Nucleus accumbens (tissue), 56 donors: ENCODE measurements at places on chromosomes 13 and 19.

DNA sequence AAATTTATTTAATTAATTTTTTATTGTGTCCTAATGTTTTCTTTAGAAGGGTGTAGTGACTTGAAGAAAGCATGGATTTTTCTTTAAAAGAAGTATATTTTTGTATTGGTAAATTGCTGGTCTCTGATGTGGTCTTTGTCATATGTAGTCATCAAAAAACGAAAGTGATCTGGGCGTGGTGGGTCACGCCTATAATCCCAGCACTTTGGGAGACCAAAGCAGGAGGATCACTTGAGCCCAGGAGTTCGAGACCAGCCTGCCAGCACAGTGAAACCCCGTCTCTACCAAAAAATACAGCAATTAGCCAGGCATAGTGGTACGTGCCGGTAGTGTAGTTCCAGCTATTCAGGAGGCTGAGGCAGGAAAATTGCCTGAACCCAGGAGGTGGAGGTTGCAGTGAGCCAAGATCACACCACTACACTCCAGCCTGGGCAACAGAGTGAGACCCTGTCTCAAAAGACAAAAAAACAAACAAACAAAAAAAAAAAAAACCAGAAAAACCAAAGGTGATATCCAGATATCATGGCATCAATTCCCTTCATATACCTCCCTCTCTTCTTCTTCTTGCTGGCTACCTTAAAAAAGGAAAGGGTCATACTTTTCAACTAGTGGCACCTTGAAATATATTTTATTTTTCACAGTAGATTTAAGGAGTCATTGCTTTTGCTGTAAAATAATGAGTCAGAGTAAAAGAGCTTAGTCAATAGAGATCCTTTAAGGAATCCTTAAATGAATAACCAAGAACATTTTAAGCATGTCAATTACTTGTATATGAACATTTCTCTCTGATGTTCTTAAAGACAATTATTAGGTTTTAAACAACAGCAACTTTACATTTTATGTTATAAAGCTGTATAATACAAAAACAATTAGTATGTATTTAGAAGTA, 19.9 kb downstream of the KCTD4 start:
- no peak for DNase-seq

DNA sequence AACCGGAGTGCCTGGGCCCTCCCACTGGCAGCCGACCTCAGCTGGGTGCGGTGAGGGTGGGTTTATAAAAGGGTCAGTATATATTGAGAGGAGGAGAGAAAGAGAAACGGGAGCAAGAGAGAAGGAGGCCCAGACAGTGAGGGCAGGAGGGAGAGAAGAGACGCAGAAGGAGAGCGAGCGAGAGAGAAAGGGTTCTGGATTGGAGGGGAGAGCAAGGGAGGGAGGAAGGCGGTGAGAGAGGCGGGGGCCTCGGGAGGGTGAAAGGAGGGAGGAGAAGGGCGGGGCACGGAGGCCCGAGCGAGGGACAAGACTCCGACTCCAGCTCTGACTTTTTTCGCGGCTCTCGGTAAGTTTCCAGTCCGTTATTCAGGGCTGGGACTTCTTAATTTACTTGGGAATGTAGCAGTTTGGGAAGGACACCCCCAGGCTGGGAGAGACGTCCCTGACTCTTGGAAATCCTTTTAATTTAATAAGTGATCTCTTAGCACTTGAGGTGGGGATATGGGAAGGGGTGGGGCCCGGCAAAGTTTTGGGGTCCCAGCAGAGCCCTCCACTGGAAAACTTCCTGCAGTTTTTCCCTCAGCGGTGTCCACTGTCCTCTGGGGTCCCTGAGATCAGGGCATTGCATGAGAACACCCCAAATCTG, at the start of gene EMP3:
TSS of gene EMP3 (plus strand) at position 288 of the 646 bp plus-strand sequence. CDS start 1,293 bp downstream, outside the sequence.
- DNase-seq = no peak

DNA sequence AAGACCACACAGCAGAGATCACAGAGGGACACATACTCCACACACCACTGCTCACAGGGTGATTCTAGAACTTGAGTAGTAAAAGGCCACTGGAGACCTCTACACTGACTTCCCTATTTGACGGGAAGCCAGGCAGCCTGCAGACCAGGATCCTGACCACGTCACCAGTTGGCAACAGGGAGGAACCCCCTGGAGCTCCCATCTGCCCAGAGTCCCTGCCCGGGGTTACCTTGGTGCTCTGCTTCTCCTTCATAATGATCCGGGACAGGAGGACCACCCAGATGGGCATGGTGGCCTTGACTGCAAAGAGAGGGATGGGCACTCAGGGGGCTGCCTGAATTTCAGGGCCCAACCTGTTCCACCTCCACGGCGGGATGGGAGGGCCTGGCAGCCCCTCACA, 932 bp downstream of the SLC35E1 start:
- DNase-seq = no peak

GRCh38 chr13:64480672-64481071, 2749.5 kb downstream of the PCDH9 start:
- DNase-seq = no peak

DNA sequence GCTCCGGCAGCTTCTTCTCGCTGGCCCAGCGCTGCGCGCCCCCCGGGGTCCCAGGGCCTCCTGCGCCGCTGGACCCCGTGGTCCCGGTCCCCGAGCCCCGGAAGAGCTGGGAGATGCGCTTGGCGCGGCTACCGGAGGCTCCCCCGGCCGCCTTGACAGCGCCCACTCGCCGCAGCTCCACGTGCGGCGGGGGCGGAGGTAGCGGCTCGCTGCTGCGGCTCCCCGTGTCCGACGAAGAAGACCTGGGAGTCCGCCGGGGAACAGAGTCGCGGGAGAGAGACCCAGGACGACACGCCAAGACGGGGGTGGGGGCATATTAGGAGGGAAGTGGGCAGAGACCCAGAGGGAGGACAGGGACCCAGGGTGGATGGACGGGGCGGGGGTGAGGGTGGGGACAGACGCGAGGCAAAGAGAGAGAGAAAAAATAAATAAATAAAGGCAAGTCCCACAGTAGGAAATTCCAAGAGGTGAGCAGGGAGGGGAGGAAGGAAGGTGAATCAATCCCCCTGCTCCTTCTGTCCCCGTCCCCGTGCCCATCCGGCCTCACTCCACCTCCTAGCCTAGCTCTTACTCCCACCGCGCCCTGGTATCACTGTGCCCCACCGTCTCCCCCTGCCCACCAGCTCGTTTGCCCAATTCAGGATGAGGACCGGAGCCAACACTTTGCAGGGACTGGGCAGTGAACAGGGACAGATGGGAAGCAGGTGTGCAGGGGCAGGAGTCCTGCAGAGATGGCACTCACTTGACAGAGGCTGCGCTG, 826 bp downstream of the RASIP1 start:
- no peak for DNase-seq

GRCh38 chr19:38656171-38656981, 8.9 kb downstream of the ACTN4 start:
- no peak for DNase-seq

GRCh38 chr19:10292206-10292788, 2.5 kb downstream of the ICAM5 start:
- DNase-seq = no peak

DNA sequence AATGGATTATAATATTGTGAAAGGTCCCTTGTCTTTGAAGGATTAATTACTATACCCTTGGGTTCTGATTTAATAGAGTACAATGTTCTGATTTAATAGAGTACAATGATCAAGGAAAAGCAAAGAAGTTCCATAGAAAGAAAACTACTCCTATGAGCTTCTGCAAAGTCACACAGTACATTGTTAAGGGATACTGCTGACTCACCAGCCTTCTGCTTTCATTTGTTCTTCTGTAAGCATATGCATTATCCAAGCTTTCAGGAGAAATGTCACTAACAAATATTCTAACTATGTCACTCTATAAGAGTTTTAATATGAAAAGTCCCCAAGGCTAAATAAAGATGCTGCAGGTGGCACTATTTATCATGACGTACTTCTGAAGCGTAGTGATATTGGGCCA, 396.7 kb downstream of the RFC3 start:
- no peak for DNase-seq

DNA sequence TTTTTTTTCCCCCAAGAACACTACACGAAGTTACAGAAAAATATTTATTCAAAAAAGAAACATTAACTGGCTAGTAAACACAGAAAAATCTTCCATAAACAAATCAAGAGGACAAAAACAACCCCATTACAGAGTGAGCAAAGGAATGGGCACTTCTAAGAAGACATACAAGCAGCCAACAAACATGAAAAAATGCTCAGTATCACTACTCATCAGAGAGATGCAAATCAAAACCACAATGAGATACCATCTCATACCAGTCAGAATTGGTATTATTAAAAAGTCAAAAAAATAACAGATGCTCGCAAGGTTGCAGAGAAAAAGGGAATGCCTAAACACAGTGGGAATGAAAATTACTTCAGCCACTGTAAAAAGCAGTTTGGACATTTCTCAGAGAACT, 131.7 kb downstream of the UGGT2 start:
- DNase-seq = no peak

- no peak for DNase-seq
Observed at GRCh38 chr13:99655351-99656091, 154.2 kb downstream of the TM9SF2 start.

DNA sequence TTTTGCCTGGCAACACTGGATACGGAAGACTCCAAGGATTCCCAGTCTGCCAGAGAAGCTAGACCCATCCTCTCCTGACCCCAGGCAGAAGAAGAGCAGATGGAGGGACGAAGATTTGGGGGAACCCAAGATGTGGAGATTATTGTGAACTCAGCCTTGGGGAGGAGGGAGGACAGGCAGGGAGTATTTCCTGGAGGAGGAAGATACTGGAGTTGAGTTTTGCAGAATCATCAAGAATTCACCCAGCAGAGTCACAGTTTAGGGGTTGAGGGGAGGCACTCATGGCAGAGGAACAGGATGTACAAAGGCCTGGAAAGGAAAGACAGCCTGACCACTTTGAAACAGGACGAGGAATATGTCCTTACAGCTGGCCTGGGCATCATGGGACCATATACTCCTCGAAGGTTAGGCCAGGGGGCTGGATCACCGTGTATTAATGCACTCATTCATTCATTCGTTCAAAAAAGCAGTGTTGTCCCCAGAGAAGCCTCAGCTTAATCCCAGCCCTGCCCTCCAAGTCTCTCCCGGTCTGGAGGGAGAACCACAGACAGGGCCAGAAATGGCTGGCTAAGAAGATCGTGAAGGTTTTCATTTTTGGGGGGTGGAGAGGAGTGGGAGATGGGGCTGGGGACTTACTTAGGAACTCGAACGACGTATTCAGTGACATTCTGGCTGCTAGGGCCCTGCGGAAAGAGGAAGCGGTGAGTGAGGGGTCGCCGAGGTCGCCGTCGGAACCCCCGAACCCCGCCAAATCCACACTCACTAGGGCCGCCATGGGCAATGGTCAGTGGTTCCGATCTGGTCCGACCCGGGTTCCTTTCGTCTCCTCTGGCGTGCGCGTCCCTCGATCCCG, 517 bp downstream of the GTF2F1 start:
- DNase-seq = no peak

DNA sequence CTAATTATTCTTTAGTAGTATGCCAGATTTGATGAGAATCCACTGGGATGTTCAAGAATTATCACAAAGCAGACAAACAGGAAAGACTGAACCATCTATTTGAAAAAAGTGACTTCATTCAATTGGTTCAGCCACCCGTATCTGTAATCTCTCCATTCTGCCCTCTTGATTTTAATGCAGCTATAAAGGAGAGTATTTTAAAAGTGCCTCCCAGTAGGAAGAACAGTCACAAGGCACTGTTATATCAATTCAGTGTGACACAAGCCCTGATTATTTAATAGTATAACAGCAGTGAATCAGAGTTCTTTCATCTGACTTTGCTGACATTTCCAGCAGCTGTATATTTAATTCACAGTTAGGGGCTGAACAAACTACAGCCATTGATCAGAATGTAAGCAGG, 77.3 kb upstream of the SLAIN1 start:
- DNase-seq = no peak

- peak; percentile 19 for DNase-seq
Observed at GRCh38 chr19:46697204-46697960, 19.5 kb downstream of the PRKD2 start.

GRCh38 chr13:97262058-97262457, 39.9 kb downstream of the MBNL2 start:
- no peak for DNase-seq

GRCh38 chr13:78187781-78188180, 269.1 kb upstream of the EDNRB start:
- no peak for DNase-seq

DNA sequence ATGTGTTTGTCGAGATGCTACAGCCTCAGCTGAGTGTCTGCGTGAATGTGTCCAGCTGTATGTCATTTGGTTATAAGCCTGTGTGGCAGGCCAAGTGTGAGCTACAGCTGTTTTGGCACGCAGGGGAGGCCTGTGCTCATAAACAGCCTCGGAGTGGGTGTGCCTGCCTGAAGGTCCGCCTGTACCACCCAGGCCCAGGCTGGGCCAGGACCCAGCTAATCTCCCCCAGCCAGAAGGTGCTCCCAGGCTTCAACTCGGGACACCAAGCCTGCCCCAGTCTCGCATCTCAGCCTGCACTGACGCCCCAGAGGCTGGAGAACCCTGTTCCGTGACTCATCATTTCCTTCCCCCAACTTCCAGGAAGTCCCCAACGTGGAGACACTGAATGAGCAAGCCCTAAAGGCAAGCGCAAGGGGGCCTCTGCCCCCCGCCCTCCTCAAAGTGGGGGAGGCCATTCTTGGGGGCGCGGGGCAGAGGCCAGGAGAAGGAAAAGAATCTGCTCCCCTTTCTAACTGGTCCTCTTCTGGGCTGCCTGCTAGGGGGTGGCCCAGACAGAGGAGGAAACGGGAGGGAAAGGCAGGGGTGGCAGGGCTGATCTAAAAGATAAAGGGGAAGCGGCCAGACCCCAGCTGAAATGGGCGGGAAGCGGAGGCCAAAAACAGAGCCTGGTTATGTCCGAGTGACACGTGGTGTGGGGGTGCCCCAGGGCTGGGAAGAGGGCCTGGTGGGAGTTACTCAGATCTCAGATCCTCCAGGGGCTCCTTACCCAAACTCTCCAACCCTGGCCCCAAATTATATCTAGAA, 2.0 kb downstream of the SLC1A5 start:
- peak; percentile 12 for DNase-seq

- DNase-seq = no peak
Observed at GRCh38 chr13:94246495-94246894, 233.0 kb downstream of the DCT start.

DNA sequence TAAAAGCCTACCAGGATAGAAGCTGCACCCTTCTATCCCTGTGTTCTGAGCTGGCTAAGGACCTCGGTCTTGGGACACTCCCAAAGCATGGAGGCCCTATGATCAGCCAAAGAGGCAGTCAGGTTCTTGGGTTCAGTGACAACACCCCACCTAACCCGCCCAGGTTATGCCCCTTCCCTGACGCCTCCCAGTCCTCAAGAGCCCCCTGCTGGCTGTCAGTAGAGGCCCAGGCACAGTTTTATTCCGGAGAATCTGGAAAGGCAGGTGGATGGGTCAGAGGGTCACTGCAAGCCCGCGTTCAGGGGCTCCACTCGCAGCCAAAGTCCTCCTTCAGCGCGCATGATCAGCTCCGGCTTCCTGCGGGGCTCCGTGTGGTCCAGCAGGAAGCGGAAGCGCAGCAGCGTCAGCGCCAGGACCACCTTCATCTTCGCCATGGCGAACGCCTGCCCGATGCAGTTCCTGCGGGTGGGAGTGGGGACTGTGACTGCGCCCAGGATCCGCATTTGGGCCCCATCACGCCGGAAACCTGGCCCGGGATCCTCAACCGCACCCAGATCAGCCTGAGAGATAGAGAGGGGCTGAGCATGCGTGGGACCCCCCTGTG, 22.3 kb downstream of the OR10H3 start:
- no peak for DNase-seq

GRCh38 chr13:114079601-114080536, 52.6 kb downstream of the RASA3 start:
- DNase-seq = no peak
